ENCODE measurements at places on chromosomes 13 and 19. TPM values are rescaled to one million over a fixed set of nuclear protein-coding genes. Genes with fewer than 3 reads are reported as not detected.

Gene SELENOV
- total RNA-seq = not detected

Gene APLP1
- total RNA-seq = 2.6 TPM

Gene OSCAR
- total RNA-seq = not detected

Gene TEX26
- total RNA-seq = not detected

Gene ZNF43
- total RNA-seq = 29.0 TPM

Gene PSG3
- 0.19 TPM for total RNA-seq

All from activated T-helper 17 cell treated with anti-CD3 and anti-CD28 coated beads, Interleukin-2, amount 50 U/mL, for 72 hours (primary cell).